ENCODE measurements at places on chromosomes 6 and 20. TPM values are rescaled to one million over a fixed set of nuclear protein-coding genes. Genes with fewer than 3 reads are reported as not detected.

- DNase-seq, result no peak
Measured at GRCh38 chr20:51487565-51488268, 54.8 kb downstream of the NFATC2 start.

DNA sequence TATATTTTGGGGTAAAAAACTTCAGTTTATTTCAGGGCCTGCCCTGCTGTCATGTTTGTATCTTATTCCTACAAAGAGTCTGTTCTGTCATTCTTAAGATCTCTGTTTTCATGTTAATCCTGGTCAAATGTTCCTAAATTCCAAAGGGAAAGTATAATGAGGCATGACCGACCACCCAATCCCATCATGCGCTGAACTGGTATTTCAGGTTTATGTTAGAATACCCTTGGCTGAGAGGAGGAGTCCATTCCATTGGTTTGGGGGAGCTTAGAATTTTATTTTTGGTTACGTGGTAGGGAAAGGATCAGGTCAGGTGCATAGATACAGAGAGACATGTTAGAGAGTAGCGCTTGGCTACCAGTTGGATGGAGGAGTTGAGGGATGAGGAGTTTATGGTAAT lies 25.7 kb downstream of the CFAP61 start:
- no peak for DNase-seq

DNA sequence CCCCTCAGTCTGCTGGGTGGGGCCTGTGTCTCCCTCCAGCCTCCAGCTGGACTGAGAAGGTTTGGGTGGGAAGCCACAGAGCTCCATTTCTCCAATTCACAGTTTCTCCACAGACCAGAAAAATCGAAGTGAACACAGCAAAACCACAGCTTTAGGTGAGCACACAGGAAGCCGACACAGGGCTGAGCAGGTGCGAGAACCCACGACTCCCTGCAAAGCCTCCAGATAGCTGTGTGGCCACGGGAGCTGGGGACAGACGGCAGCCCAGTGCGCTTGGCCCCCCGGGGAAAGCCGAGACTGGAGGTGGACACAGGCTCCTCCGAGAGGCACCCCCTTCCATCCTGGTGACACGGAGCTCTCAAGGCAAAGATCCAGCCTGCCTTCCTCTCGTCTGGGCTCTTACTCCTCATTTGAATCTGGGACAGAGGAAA lies 29.0 kb upstream of the MPC1 start:
- no peak for DNase-seq

DNA sequence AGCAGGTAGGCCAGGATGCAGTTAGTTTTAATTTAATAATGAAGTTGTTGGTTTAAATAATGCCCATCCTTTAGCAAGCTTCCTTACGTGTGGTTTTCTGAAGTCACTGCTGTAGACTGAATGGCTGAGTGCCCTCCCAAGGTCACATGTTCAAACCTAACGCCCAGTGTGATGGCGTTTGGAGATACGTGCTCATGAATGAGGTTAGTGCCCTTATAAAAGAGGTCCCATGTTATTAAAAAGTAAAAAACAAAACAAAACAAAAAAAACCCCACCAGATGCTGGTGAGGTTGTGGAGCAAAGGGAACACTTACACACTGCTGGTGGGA lies 16.3 kb downstream of the LRP11 start:
- no peak for DNase-seq

GRCh38 chr6:16163535-16164300 lies 34.8 kb downstream of the MYLIP start:
- DNase-seq, result no peak

DNA sequence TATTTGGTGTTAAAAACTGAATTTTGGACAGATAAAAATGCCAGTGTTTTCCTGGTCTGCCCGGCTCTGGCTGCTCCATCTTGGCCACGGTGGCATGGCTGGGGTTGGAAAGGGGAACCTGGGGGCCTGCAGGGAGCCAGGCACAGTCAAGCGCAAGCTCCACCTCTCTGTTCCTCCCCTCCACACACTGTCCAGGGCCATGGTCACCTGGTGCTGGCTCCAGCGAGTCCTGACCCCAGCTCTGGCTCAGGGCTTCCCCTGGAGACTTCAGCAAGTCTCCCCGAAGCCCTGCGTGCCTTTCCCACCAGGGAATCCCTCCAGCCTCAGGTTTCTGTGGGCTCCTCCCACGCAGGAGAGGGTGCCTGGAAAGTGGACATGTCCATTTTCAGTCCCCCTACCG lies 298.5 kb downstream of the QKI start:
- no peak for DNase-seq

DNA sequence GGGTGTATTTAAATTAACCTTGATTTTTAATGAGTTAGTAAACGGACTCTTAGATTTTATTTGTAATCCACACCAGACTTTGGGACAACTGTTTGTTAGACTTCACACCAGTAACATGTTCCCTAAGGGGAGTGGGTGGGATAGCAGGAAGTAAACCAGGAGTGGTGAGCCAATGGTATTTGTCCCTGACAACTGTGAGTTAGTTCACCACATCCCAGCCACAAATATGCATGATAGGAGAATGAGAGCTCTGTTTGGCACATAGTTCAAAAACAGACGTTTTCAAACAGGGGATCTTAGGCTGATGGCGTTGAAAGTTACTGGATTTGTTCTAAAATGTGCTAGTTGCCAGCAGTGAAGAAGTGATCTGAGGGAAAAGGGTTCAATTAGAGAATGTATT lies 18.7 kb upstream of the COL10A1 start:
- no peak for DNase-seq

DNA sequence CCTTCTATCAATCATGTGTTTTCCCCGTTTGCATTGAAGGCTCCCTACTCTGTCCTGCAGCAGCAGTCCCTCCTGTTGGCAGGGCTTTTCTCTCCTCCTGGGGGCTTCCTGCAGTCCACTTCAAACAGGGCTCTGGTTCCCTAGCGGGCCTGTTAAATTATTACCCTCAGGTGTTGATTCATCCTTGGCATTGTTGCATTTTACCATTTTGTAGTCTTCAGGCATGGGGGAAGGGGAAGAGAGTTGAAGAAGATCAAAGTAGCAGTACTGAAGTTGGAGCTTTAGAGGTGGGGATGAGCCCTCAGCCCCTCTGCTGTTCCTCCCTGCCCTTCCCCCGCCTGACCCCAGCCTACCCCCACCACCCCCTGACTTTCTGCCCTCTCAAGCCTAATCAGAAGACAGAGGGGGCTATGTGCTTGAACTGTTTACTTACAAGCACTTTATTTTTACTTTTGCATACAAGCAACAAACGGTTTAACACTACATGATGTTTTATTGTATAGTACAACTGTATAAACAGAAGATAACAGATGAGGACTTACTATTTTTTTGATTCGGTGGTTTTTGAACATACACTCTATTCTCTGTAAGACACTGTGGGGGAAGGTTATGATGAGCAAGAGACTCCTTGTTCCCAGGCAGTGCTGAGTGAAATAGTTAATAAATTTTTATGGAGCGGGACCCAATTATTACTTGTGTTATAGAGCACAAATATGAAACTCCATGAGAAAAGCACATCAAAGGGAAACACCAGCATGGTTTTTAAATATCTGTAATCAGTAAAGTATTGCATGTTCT lies 169.7 kb downstream of the EYA4 start:
- DNase-seq, result peak; percentile 50

The WFDC10B gene
- total RNA-seq, result 0.52 TPM

The C6orf89 gene
- total RNA-seq, result 19.9 TPM

The PKIB gene
- 62.9 TPM for total RNA-seq

Data from H7 (cell line).